Spleen (tissue), 13 donors: ENCODE measurements at places on chromosomes 13 and 19. TPM values are rescaled to one million over a fixed set of nuclear protein-coding genes. Genes with fewer than 3 reads are reported as not detected.
A peak's percentile ranks its signal among the peaks of the same experiment; 100 is the strongest.

DNA sequence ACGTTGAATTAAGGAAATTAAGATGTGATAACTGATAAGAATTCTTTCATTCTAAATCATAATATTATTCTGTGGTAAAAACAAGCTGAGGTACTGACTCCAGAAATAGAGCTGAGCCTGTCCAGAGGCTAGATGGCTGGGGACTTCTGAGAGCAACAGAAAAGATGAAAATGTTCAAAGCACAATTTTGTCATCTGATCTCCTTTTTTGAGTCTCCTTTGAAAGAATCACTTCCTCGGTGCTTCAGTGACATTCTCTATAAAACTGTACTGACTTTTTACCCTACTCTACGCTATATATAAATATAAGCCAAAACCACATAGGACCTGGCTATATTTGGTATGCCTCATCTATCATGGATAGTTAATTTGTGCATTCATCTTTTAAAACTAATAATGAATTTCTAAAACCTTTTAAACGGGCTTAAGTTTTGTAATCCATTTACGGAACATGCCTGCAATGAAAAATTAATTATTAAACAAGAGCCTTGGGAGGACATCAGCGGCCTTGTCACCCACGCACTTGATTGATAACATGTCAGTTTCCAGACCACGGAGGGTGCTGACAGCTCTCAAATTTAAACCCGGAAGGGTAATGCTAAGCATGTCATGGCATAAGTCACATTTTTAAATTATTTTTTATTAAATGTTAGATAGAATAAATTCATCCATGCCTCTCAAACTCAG, 235.5 kb downstream of the PCDH9 start:
- DNase-seq: peak; percentile 50

GRCh38 chr13:108834193-108834592, 204.8 kb downstream of the MYO16 start:
- DNase-seq: no peak

- no peak for DNase-seq
These were observed 12.9 kb downstream of the CLPTM1 start for GRCh38 chr19:44968118-44968517.

- DNase-seq: peak; percentile 29
These were observed 2714.5 kb upstream of the PCDH20 start for GRCh38 chr13:64130171-64130570.

DNA sequence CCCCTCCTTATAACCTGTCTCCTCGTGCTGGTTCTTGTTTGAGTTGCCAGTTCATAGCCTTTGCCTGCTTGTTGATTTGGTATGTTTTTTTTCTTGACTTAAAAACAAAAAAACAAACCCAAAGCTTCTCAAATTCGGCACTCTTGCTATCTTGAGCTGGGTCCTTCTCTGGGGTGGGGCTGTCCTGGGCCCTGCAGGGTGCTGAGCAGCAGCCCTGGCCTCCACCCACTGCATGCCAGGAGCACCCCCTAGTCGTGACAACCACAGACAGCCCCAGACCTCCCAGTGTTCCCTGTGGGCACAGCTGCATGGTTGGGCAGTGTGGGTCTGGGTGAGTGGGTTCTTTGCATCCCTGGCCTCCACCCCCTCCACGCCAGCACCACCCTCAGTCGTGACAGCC, 27.8 kb downstream of the KDM4B start:
- DNase-seq: no peak

MYO1F gene
- 22.1 TPM for polyA plus RNA-seq

- no peak for DNase-seq
These were observed 70.9 kb downstream of the TM9SF2 start for GRCh38 chr13:99572131-99572530.

DNA sequence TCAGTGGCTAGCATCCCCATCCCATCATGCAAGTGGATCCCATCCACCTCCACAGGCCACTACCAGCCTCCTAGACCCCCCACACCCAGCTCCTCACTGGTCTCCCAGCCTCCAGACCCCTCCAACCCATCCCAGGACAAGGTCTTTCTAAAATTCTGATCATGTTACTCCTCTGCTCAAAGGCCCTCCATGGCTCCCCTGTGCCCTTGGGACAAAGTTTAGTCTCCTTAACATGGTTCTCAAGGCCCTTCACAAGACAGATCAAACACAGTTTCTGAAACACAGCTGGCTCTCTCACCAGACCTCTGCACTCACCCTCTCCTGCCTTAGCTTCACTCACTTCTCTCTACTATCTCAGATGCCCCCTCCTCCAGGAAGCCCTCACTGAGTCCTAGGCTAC, 9.3 kb downstream of the CEACAM19 start:
- no peak for DNase-seq

CBY2 gene
- polyA plus RNA-seq: not detected

DNA sequence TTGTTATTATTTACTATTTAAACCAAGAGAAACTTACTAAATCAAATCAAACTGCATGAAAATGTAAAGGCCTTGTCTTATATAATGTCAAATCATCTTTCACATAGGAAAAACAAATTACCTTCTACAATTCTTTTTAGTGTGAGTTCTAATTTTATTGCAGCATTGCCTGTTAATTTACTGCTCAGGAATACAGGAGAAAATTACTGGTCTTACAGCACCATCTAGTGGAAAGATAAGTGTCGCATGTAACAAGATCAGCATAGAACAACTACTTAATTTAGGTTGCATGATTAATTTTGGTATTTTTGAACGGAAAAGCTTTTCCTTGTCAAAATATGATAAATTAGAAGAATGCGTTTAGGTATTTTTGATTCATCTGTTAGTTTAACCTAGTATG, 502.7 kb downstream of the UQCRFS1 start:
- DNase-seq: no peak

DNA sequence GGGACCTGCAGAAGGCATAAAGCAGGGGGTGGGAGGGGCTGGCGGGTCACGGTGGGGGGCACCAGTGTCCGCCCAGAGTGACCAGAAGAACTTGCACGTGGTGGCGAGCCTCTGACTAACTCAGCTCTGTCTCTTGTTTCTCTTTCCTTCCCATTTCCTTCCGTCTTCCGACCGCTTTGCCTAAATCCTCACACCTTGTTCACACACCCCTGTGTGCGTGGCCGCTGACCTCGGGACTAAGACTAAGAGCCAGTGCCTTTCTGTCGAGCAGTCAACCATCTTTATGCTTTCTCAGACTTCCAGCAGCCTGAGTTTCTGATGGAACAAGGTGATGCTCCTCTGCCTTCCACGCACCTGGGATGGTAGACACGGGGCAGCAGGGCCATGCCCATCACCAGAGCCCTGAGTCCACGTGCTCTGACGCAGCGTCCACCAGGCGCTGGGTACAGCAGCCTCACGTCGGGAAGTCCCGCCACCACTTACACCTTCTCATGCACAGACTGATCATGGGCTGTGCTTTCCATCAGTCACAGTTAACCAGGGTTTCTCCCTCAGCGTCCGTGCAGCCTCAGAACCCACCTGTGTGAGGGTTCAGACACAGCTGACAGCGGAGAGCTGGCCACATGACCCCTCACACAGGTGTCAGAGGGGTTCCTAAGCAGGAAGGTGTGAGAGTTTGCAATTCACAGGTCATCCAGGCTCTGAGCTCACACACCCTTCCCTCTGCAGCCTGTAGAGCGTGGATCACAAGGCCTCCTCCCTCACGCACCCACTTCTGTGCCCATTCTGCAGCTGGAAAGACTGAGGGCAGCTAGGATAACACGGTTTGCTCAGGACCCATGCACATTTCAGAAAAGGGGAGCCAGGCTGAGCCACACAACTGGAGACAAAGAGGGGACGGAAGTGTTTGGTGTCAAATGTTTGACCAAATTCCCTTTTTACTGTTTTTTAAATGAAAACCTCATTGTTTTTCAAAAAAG, 90.7 kb upstream of the MCF2L start:
- DNase-seq: peak; percentile 63

CLDND2 gene
- polyA plus RNA-seq: 0.36 TPM

DNA sequence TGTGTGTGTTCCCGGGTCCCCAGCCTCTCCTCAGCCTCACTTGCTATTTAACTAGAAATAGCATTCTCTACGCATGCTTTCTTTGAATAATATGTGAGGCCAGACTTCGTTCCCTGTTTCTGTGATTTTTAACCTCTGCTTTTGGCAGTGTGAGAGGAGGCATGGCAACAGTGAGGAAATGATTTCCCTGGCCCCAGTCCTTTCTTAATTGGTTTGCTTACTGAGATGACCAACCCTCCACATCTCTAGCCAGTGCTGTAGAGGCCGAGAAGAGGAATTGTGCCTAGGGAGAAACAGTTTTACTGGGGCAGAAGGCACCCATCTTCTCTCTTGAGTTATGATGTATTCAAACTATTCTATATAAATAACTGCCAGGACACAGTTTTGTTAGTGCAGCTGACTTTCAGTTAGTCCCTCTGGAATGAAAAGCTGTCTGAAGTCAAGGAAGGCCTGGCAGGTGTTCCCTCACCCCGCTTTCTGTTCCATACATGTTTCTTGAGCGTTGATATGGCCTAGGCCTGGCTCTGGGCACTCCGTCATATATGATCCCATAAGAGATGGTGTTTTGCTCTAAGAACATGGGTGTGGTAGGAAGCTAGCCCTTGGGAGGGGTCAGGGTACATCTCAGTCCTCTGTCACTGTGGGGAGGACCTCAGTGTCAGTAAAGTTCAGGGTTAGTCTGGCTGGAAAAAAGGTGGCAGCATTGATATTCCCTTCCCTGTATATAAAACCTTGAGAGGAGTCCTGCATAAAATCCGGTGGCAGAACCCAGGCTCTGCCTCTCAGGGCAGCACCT, 73.7 kb upstream of the NPAS1 start:
- DNase-seq: no peak

PRR19 gene
- polyA plus RNA-seq: 0.33 TPM

PLIN5 gene
- 0.82 TPM for polyA plus RNA-seq

GRCh38 chr13:30576528-30576927, 41.2 kb upstream of the USPL1 start:
- no peak for DNase-seq
